ENCODE measurements at places on chromosomes 7 and 10. TPM values are rescaled to one million over a fixed set of nuclear protein-coding genes. Genes with fewer than 3 reads are reported as not detected.

The SKIDA1 gene
- total RNA-seq: not detected

The FAM25A gene
- not detected for total RNA-seq

The STEAP4 gene
- 2.3 TPM for total RNA-seq

The MLXIPL gene
- 0.42 TPM for total RNA-seq

The TMUB1 gene
- 20.0 TPM for total RNA-seq

The ITGB8 gene
- total RNA-seq: 11.3 TPM

The CACNA2D1 gene
- total RNA-seq: 0.10 TPM

The MYL10 gene
- not detected for total RNA-seq

The NME8 gene
- 1.7 TPM for total RNA-seq

Measured in mononuclear cell (primary cell).